ENCODE measurements at places on chromosomes 7 and 10.

GRCh38 chr10:19620811-19621210 lies 195.4 kb upstream of the PLXDC2 start:
- no peak for DNase-seq

GRCh38 chr10:102504179-102504975 lies 605 bp downstream of the SUFU start:
- DNase-seq: no peak

DNA sequence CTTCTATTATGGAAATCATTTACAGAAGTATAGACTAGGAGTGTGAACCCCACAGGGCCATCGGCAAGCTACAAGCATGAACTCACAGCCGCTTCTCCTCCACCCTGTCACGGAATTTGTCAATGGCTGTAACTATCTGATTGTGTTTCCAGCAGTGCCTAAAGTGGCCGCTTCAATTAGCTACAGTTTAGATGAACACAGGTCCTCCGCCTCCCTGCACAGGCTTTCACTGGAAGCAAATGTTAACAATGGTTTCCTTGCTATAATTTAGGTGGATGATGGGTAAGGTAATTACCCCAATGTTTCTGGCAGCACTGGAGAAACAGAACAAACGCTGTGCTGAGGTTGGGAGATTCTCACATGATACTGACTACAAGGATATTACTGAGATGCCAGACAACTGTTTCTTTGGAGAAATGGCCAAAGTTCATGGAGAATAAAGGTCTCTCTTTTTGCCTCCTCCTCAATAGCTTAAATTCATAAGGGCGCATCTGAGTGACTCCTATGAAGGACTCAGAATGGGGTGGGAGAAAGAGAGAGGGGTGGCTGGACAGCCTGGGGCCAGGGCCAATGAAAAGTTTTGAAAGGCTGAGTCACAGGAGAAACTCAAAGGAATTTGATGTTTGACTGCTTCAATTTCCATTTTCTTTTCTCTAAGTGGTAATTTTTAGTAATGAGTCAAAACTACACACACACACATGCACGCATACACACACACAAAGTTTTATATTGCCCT lies 78.9 kb downstream of the SVIL start:
- DNase-seq: no peak

DNA sequence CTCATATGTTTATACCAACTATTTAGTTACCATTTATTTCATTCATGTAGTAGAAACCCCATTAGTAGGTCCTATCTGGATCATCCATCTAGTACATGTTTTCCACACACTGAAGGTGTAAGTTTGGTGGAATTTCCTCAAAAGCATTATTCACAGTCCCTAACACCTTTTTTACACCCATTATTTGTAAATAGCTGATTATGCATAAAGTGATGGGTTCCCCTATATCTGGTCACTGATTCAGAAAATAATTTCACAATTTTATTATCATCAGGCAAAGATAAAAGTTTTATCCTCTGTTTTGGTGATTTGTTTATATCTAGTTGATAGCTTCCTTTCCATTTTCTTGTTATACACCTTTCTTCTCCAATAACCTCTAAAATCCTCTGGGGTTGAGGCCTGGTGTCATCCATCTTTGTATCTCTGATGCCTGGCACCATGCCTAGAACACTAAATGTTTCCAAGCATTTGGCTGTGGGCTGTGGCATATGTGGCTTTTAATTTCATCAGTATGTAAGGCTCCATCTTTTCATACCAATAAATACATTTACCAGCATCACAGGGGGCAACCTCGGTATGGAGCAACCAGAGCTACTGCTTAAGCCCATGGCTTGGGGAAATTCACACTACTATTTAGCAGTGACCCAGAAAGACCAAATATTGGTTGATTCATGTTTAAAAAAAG lies 1089.5 kb upstream of the LRRN3 start:
- DNase-seq: no peak

DNA sequence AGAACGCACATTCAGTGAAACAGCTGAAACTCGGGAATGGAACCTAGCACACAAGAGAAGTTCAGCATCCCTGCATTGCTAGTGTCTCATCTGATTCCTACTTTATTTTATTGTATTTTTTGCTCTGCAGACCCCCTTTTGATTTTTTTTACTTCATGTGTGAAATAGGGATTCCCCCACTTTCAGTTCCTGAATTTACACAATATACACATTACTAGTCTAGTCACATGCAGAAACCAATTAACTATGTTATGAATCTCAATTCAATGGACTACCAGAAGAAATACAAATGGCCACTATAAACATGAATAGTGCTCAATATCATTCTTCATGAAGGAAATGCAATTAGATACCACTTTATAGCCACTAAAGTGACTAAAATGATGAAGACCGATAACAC lies 386.1 kb upstream of the COBL start:
- DNase-seq: no peak

DNA sequence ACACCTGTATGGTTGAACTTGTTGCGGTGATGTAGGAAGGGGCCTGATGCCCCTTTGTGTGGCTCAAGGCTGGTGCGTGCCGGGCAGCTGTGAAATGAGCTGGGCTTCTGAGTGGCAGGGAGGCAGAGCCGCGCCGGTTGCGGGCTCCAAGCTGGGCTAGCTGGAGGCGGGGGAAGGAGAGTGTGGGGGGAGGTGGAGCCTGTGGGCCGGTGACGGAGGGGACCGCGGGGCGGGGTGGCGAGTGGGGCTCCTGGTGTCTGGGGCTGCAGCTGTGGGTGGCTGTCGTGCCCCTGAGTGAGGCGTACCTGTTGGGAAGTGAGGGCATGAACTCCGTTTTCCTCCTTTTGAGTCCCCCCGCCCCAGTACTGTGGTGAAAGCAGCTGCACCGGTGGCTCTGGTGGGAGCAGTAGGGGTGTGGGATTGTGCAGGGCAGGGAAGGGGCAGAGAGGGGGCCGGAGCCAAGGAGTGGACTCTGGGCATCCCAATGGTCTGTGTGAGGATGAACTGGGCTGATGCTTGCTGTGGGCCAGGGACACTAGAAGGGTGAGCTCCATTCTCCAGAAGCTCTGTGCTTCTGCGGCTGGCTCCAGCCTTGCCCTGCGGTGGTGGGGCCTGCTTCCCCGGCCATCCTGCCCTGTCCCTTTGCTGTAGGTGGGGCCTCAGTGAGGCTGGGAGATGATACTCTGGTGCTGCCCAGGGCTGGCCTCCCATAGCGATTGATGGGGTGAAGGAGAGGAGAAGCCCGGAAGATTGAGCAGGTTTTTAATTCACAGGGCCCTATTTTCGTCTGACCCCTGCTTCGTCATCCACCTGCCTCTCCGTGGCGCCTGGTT lies 41.7 kb downstream of the INPP5A start:
- no peak for DNase-seq

GRCh38 chr7:132443761-132444520 lies 132.3 kb downstream of the PLXNA4 start:
- DNase-seq: no peak

DNA sequence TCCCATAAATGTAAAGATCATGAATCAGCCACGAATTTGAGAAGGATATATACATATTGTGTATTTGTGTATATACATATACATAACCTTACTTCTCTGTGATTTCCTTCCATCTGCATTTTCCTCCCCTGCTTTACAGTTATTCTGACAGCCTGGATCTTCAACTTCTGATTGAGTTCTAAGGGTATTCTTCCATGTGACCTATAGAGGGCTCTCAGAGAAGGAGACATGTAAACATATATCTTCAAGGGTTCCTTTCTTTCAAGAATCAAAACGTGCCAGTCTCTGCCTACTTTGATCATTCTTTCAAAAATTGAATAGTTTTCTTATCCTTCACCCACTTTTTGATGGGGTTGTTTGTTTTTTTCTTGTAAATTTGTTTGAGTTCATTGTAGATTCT lies 453.7 kb upstream of the POT1 start:
- DNase-seq: no peak

DNA sequence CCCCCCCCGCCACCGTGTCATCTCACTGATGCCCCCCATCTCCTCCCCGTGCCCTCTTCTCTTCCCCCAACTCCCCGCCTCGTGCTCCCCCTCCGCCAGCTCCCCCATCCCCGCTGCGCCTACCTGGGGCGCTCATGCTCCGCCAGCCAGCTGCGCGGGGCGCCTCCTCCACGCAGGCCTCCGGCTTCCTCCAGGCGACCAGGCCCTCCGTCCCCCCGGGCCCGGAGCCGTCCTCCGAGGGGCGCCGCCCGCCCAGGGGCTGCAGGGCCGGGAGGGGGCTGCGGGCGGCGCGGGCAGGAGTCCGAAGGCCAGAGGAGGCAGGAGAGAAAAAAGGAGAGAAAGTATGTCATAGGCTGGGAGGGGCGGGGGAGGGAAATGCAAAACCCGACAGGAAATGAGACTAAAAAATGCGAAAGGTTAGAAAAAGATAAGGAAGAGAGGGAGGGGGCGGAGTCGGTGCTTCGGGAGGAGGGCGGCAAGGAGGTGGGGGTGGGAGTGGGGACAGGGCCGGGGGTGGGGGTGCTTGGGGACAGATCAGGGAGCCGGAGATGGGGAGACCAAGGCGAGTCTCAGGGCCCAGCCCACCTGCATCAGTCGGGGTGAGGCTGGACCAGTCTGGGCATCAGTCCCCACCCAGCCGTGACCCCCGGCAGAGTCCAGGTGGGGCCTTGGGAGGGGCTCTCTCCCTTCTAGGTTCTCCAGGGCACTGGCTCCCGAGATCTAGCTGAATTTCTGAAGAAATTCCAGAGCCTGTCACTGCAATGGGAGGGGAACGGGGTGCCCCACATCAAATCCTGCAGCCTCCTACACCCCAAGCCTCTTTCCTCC lies at the start of gene CARD11:
TSS of gene CARD11 (minus strand) at position 324 of the 828 bp plus-strand sequence. CDS start 85,361 bp downstream, outside the sequence.
- DNase-seq: no peak

DNA sequence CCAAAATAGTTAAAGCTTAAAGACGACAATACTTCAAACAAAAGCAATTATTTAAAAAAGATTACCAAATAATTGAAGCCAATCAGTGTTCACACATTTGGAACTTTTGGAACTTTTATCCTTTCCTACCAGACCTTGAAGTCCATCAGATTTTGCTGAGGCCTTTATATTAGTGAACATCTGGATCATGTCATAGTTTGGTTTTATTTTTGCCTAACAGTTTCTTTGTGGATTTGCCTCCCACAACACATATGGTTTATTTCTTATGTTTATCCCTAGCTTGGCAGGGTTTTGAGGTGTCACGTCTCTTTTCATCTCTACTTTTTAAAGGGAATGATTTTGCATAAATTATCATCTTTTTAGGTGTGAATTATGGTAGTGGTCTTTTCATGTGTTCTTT lies 242.4 kb downstream of the SEMA3A start:
- DNase-seq: no peak

- no peak for DNase-seq
Observed at GRCh38 chr7:84107259-84107658, 87.3 kb downstream of the SEMA3A start.

GRCh38 chr7:111005445-111005844 lies 85.5 kb upstream of the LRRN3 start:
- no peak for DNase-seq

GRCh38 chr10:120436439-120437112 lies 20.5 kb upstream of the PLPP4 start:
- DNase-seq: no peak

- no peak for DNase-seq
Observed at GRCh38 chr10:91528080-91528479, 104.8 kb downstream of the PPP1R3C start.

GRCh38 chr10:35398908-35399307 lies 62.6 kb downstream of the CCNY start:
- DNase-seq: no peak

- no peak for DNase-seq
Observed at GRCh38 chr7:116171094-116171493, 39.2 kb upstream of the TES start.

DNA sequence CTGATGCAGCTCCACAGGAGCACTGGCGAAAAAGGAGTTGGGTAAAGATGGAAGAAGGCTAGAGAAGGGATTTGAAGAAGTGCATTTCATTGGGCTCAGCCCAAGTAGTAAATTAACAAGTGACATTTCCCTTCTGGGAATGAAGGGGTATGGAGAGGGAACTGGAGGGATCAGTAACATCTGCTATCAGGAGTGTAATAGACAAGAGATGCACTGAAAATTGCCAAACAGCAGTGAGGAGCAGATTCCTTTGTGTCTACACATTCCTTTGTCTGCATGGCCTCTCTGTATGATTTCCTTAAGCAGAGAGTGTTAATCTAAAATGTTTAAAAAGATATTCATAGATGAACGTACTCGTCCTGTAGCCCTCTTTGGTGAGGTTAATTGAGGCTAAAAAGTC lies 148.2 kb upstream of the FERD3L start:
- DNase-seq: no peak

DNA sequence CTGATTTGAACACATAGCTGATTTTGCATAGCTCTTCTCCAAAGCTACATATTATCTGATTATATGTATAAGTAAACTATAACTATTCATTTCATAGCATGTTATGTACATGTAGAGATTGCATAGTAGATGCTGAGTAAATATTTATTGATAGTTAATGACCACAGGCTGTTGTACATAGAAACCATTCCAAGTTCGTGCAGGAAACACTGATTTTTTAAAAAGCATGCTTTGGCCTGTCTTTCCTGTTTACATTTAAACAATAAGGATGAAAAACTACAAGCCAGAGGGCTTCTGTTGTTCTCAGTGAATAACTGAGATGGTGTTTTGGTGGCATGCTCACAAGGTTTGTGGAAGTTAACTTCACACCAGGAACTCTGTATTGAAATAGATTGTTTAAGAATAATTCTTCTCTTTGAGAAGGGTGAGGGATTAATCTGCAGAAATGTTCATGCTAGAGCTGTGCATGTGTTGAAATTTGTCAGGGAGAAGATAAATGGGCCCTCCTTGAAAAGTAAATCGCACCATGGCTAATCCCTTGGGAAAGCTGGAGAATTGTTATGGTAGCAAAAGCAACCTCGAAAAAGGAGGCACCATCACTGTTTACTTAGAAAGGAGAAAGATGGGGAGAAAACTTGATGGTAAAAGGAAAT lies 120.2 kb upstream of the SP8 start:
- DNase-seq: no peak

- DNase-seq: no peak
Observed at GRCh38 chr7:139854803-139855497, 25.9 kb downstream of the TBXAS1 start.

GRCh38 chr10:74088722-74089121 lies 61.9 kb downstream of the AP3M1 start:
- DNase-seq: no peak

DNA sequence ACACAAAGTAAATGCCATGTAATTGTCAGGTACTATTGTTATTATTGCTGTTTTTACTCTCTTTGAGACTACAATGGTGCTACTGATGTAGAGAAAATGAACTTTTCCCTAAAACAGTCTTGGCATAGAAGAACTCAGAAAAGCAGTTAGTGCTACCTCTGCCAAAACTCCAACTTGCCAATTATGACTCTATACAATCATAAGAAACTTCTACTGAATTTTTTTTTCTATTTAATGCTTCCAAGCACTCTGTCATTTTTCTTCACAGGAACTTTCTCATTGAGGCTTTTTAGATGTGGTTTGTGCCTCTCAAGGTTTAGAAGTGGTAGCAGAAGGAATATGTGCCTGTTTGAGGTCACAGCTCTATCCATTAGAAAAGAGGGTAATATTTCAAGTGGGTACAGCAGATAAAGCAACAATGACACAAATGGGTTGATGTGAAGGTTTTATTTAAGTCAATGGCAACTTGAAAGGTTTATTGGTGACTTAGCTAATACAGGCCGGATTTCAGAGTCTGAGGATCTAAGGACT lies 64.0 kb upstream of the FERD3L start:
- DNase-seq: no peak

Measured in stimulated activated CD8-positive, alpha-beta memory T cell treated with anti-CD3 and anti-CD28 coated beads, Interleukin-7, amount 100 ng/mL, for 1 hour (primary cell).